ENCODE measurements at places on chromosomes 6 and 20.

DNA sequence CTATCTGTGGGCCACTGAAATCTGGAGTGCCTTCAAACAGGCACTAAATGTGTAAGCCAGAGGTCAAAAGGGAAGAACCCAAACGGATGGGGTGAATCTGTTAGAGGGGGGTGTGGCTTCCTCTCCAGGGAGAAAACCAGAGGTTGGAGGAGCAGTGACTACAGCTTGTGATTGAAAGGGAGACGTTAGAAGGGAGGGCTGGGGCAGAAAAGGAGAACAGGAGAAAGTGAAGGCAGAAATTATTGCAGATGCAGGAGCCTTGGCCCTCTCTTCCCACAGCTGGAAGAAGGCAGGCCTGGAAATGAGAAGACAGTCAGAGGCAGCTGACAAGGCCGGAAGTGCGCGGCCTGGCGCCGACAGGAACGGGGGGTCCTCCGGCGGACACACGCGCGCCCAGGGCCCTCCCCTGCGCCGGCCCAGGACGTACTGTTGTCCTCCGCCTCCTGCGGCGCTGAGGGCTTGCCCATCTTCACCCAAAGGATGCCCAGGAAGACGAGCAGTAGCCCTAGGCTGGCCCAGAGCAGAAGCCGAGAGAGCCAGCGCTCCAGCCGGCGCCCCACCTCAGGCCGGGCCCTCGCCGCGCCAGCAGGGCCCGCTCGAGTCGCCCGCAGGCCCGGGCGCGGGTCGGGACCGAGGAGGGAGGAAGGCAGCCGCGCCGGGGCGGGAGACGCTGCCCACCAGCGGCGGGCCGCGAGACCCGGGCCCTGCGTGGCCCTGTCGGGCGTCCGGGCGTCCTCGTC is 806 bp downstream of the LEMD2 start:
- DNase-seq = peak; percentile 85

DNA sequence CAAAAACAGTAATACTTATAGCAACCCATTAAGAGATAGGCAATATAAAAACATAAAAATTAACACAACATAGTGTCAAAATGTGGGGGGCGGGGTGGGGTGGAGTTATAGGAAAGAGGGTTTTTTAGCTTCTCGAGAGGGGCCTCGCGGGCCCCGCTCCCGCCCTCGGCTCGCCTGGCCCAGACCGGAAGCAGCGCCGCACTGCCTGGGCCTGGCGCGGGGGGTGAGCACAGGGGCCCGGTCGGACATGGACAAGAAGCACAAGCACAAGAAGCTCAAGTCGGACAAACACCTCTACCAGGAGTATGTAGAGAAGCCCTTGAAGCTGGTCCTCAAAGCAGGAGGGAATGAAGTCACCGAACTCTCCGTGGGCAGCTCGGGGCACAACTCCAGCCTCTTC is 53.4 kb downstream of the REV3L start:
- DNase-seq = no peak

GRCh38 chr6:4649728-4650127 is 126.5 kb upstream of the CDYL start:
- DNase-seq = no peak

DNA sequence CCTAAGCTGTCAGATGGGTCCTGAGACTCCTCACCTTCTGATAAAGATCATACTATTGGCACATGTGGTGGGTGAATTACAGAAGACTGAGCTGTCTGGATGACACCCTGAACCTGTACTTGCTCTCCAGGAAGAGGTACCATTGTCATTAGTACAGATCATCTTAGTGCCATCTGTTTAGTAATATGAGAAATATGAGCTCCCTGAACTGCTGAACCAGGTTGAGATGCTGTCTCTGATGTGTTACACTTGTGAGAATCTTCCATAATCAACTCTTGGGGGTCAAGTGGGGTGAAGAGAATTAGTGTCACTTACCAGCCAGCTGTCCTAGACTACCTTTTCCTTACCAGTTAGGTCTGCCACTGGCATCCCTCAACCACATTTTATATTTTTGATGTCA is 531.0 kb downstream of the EPHA7 start:
- no peak for DNase-seq

DNA sequence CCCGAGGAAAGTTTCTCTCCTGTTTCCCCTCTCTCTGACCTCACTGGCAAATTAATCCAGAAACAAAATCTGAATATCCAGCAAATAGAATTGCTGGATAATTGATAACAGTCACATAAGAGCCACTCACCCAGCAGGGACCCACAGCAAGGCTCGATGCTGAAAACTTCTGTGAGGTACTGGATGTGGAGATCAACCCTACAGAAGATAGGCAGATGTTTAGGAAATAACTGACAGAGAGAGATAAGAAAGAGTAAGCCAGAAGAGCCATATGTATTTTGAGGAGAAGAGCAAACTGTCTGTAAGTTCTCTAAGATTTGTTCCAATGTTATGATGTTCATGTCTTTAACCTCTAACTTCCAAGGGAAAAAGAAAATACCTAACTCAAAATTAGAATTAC is 59.7 kb downstream of the PKHD1 start:
- no peak for DNase-seq

- no peak for DNase-seq
Observed at GRCh38 chr20:48759631-48760245, 68.1 kb downstream of the PREX1 start.

DNA sequence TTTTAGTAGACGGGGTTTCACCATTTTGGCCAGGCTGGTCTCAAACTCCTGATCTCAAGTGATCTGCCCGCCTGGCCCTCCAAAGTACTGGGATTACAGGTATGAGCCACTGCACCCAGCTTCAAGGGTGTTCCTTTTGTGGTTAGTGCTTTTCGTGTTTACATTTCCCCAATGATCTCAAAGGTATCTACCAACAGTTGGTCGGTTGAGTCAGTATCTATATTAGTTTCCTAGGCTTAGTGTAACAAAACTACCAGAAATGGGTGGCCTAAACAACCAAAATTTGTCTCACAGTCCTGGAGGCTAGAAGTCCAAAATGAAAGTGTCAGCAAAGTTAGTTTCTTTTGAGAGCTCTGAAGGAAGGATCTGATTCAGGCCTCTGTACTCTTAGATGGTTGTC is 30.1 kb downstream of the CASP8AP2 start:
- DNase-seq = no peak

DNA sequence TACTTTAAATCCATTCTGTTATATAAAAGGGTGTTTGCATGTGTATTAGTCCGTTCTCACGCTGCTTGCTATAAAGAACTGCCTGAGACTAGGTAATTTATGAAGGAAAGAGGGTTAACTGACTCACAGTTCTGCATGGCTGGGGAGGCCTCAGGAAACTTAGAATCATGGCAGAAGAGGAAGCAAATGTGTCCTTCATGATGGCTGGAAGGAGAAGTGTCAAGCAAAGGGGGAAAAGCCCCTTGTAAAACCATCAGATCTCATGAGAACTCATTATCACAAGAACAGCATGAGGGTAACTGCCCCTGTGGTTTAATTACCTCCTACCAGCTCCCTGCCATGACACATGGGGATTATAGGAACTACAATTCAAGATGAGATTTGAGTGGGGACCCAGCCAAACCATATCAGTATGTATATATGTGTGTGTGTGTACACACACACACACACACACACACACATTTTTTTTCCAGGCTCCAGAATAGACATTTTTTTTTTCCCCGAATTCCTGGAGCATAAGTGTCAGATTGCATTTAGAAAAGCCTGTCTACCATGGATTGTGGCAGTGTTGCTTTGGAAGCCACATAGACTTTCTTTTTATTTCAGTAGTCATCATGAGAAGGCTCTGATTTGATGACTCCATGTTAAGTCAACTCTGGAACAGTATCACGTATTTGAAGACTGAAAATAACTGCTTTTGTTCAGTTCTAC is 31.5 kb downstream of the KDM1B start:
- DNase-seq = no peak

- DNase-seq = peak; percentile 86
Observed at GRCh38 chr6:36765594-36766398, 68.2 kb downstream of the RAB44 start.

DNA sequence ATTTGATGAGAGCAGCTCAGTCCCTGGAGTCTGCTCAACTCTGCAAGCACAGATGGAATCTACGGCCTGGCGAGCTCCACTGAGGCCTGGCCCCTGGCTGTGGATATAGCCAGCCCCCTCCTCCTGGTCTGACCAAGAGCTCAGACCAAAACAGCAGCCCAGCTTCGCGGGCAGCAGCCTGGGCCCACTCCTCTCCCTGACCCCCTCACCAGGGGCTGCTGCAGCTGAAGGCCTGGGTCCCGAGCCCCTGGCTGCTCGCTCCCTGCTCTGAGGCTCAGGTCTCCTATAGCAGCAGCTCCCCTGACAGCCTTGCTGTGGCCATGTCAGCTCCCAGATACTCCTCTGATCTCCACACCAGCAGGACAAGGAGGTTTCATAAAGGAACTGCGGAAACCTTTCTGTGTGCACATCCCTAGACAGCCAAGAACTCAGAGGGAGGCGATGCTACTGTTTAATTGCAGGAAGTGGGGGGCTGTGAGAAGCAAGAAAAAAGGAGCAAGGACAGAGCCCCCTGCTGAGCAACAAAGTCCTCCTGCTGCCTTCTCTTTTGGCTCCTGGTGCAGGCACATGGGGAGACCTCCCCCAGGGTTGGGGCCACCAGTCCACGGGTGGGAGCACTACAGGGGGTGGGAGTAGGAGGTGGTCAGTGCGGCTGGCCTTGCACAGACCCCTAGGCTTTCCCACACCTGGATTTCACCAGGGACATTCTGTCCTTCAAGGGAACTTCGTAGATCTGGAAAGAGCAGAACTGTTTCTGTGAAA is 38.7 kb upstream of the CST5 start:
- DNase-seq = peak; percentile 15

All from lower lobe of right lung (tissue), 2 donors.